ENCODE measurements at places on chromosomes 6 and 20. TPM values are rescaled to one million over a fixed set of nuclear protein-coding genes. Genes with fewer than 3 reads are reported as not detected.
A peak's percentile ranks its signal among the peaks of the same experiment; 100 is the strongest.

Gene MOCS1
- 4.8 TPM for total RNA-seq

Gene SLC24A3
- total RNA-seq: 6.9 TPM

Gene TNF
- total RNA-seq: 1.4 TPM

Gene RGS19
- total RNA-seq: 10.4 TPM

- no peak for DNase-seq
These were observed 141.2 kb downstream of the RALGAPA2 start for GRCh38 chr20:20571068-20571780.

GRCh38 chr20:64056889-64057627 lies 5.9 kb upstream of the TCEA2 start:
- no peak for DNase-seq

- peak; percentile 94 for DNase-seq
These were observed 7.9 kb downstream of the COL9A3 start for GRCh38 chr20:62824476-62825332.

DNA sequence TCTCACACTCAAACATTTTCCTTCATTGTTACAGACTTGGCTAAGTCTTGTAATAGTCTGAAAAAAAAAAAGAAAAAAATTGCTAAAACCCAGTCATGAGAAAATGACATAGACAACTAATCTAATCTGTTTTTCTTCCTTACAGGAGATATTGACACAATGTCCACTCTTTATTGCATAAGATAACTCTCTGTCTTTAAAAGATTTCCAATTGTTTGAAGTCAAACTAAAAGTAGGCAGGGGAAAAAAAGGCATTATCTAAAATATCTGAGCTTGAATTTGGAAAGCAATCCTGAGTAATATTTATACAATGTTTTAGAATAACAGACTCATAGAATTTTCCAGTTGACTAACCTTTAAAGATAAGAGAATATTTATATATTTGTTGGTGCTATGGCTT lies 233.0 kb upstream of the CEP162 start:
- DNase-seq: no peak

DNA sequence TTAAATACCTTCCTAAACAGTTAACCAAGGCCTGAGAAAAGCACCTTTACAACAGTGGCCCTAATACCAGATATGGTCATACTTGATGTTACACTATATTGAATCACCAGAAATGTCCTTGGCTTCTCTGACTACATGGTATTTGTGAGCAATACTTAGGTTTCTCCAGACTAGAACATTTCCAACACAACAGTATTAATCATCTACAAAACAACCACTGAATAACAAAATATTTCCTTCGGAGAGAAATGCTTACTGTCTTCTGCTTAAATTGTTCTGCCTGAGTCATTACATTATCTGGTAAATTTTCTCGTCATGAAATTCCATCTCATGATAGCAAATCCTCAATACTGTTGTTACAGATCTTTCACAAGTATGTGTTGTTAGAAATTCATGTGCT lies 252.9 kb upstream of the RUNX2 start:
- DNase-seq: no peak

Data from lower leg skin (tissue), 4 donors.